ENCODE measurements at places on chromosomes 11 and 22.

- no peak for DNase-seq
Measured at GRCh38 chr11:24593332-24593731, 96.5 kb downstream of the LUZP2 start.

- DNase-seq = no peak
Measured at GRCh38 chr11:69588270-69588669, 52.7 kb upstream of the CCND1 start.

- DNase-seq = no peak
Measured at GRCh38 chr11:18802381-18803257, 11.0 kb upstream of the PTPN5 start.

DNA sequence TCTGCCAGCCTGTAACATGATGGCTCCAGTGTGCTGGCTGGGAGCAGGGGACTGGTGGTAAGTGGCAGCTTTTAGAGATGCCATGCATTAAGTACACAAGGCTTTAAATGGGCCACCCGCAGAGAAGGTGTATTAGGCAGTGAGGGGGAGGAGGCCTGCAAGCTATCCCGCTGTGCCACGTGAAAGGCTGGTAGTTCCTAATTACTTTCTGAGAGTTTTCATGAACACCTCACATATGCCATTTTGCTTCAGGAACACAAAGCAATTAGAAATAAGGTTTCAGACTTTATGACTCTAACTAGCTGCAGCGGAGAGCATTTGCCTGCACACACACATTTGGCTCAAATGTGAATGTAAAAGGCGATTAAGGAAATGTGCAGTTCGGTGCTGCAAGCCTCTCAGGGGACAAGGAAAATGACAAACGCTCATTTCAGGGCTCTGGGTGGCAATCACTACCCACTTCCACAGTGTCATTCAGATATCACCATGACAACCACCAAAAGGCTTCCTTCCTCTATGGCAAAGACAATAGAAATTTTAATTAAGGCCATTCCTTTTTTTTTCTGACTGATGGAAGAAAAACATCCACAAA lies 116.6 kb downstream of the PLEKHA7 start:
- no peak for DNase-seq

DNA sequence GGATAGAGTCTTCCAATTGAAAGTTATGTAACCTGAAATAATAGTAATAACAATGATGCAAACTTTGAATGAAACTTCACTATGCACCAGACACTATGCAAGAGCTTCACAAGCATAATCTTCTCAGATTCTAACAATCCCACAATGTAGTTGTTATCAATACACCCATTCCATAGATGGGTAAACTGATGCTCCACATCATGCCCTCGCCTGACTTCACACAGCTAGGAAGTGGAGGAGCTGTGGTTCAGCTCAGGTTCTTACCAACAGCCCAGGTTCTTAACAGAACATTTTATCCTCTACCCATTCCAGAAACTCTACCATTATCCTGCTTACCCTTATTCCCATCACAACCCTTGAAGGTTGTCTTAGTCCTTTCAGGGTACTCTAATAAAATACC lies 50.4 kb upstream of the HMGXB4 start:
- DNase-seq = no peak
